Activated CD4-positive, alpha-beta T cell treated with anti-CD3 and anti-CD28 coated beads for 36 hours (primary cell): ENCODE measurements at places on chromosomes 2 and 18. TPM values are rescaled to one million over a fixed set of nuclear protein-coding genes. Genes with fewer than 3 reads are reported as not detected.

MBD5 gene
- 20.1 TPM for total RNA-seq

- DNase-seq: peak; percentile 84
Measured at GRCh38 chr2:20962939-20963557, 80.8 kb downstream of the APOB start.

PUS10 gene
- total RNA-seq: 8.9 TPM

GRCh38 chr2:95060446-95061118, 35.1 kb downstream of the MAL start:
- no peak for DNase-seq

DNA sequence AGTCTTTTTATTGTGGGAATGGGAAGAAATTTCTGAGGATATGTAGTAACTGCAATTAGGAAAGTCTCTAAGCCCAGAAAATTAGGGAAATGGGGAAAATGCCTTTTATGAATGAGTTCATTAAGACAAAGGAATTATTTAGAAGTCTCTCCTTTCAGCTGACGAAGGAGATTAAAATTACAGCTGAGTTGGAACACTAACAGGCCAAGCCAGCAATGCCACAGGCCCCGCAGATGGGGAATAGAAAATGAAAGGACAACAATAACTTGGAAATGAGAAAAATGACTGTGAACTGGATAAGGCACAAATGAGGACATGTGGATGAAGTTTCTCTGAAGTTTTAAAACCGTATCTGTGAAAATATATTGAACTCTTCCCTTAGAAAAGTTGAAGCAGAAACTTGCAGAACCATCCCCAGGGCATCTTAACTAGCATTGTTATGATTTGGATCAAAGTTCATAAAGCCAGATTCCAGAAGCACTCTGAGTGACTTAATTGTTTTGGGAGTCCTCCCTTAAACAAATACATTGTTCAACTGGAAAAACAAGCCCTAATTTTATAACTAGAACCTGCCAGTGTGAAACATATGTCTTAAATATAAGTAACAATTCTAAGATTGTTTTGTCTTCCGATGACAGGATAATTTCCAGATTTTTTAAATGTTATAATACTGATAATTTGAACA, 51.3 kb downstream of the C2orf76 start:
- DNase-seq: no peak

SPC25 gene
- total RNA-seq: 38.4 TPM

GRCh38 chr2:118810766-118811165, 36.7 kb downstream of the EN1 start:
- DNase-seq: no peak

- no peak for DNase-seq
Measured at GRCh38 chr2:119751706-119752105, 8.0 kb upstream of the PTPN4 start.

DNA sequence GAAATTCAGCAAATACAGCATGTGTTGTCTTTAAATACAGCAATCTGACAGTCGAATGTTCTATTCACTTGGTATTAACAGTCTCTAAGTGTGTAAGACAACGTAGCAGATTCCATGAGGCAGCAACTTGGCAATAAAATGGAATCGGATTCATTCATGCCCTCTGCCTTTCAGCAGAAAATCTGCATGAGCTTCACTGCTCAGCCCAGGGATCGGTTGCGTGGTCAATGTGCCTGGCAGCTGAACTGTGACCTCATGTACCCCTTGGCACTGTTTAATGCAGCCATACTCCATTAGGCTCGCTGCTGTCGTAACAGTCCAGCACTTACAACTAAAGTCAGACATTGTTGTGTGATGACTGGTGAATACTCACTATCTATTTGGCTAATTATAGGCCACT, 17.7 kb upstream of the RGPD4 start:
- no peak for DNase-seq

DNA sequence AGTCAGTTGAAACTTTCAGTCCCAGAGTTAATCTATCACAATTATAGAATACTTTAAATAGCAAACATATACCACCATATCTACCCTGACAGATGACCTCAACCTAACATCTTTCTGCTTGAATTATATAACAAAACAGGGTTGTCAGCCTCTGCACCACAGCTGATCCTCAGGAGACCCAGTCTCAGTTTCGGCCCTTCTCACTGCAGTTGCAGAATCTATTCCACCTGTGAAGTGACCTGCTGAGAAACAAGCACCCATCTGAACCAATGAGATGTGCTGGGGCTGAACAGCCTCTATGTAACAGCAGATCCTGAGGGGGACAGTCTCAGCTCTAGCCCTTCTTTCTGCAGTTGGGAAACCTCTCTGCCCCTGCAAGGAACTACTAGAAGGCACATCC, 567.6 kb downstream of the KCNJ3 start:
- no peak for DNase-seq

GRCh38 chr2:178484245-178485041, 4.2 kb downstream of the PLEKHA3 start:
- DNase-seq: no peak

GRCh38 chr2:107530046-107530445, 296.6 kb upstream of the RGPD4 start:
- DNase-seq: no peak

CDKL4 gene
- not detected for total RNA-seq

DNA sequence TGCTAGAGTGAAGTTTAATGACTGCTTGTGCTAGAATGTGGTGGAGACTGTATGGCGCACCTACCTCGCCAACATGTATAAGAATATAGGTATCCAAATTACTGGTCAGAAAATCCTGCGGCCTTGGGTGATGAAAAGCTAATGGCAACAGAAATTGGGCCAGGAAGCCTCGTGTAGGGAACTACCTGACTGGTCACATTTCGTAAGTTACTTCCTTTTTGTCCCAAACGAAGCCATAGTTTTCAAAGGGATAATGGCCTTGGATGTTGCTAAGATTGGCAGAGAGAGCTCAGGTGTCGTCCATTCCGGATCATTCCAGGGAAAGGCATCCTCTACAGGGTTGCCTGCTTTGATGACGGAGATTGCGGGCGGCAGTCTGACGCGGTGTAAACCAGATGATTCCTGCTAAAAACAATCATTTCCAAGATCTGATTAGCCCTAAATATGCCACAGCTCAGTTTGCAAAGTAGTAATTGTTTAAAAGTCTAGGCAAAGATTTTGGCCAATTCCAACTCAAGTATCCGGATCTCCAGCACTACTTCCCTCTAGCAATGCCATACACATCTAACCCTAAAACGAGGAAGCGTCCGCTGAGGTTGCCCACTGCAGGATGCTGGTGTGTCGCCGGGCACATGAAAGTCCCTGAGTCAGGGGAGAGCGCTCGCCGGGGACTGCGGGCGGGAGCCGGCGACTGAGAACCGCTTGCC, 708 bp upstream of the MALT1 start:
- DNase-seq: peak; percentile 39

DNA sequence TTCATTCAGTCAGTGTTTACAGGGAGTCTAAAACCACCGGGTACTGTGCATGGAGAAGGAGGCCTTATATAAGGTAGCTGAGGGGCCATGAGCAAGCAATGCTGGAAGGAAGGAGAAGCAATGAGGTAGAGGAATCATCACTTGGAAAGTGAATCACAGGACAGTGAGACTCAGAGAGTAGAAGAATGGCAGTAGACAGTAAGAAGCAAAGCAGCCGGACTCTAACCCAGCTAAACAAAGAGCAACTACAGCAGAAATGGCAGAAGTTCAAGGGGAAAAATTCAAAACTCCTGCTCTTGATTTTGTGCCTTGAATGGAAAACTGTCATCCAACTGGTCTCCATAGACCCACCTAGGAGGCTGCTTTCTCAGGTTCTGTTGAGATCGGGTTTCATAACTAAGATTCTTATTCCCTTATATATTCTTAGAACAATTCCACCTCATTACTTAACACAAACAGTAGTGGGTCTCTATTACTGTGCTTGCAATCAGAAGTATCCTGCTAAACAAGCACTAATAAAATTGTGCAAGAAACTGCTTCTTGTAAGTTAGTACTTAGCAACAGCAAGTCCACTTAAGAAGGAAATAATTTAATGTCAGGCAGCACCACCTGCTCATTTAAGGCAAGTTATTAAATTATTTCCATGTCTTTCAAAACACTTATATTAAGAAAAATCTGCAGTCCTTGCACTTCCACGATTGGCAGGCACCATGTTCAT, 68.0 kb downstream of the RBMS1 start:
- DNase-seq: no peak

DNA sequence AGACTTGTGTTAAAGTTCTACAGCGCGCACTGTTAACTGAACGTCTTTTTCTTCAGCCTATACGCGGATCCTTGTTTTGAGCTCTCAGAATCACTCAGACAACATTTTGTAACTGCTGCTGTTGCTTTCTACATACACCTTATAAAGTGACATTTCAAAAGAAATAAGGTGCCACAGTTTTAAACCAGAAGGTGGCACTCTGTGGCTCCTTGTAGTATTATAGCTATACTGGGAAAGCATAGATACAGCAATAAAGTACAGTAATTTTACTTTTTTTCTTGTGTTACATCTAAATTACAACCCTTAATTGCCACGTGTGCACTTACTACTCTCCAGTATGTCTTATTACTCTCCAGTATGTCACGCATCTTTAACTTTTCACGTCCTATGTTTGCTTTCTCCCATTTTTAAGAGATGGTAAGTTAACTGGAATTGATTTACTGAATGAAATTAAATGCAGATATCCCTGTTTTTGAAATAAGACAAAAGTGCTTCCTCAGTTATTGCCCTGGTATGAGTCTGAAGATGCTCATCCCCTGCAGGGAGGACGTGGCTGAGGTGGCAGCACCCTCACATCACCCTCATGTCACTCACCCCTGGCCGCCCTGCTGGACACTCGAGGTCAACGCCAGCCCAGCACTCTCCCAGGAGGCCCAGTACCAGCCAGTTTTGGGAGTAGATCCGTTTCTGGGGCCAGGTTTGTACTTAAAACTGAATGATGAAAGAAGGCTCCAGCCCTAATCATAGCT, 37.8 kb downstream of the GORASP2 start:
- DNase-seq: peak; percentile 30

DNA sequence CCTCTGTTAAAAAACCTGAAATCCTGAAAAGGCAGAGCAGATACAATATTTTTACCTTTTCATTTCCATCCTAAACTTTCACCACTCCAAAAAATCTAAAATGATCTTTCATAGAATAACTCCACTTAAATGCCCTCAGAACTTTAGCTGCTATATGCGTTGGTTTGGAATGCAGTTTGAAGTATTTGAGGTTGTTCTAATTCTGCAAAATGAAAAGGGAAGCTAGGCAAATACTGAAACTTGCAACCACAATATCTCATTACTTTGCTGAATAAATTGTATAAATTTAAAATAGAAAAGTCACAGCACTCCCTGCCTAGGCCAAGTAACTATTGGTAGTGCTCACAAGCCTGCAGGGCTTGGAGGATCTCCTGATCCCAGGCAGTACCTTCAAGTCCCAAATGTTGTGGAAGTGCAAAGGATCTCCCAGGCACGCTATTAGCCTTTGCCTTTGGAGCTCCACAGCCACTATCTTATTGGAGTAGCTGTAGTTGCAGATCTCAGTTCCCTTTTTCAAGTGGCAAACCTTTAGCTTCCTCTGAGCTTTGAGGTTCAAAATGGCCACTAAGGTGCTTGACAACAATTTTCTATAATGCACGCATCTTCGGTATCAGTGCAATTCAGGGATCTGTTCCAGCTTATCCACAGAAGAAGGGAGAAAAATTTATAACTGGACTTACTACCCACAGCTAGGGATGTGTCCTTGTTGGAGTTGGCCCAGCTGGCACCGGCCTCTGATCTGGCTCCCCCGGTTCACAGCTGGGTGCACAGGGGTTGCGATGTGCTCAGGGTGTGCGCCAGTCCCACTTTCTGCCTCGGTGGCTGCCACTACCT, 43.4 kb upstream of the ANKRD62 start:
- DNase-seq: no peak

DNA sequence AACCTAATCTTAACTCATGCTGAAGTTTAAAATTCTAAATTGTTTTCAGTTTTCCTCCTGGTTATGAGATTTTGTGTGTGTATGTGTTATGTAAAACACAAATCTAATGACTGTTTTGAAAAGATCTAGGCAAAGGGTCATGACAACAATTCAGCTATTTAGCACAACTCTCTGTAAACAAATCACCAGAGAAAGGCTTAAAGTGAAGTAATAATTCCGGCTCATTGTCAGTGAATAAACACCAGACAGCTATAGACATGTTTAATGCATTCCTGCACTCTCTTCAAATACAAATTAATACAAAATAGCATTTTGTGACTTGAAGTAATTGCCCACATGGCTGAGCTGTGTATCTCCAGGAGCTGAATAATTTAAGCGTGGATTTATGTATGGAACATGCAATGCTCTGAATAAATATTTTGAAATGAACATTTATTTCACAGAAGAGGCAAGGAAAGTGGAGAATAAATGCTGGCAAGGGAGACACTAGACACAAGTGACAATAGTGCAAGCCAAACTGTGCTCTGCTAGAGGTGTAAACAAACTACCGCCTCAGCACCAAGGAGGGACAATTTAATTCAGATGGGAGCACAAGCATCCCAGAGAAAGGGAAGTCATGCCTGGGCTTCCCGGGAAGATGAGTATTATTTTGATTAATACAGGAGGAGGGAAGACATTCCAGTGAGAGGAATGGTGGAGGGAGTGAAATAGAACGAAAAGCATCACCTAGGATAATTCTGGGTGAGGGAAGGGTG, 133.6 kb upstream of the XPO1 start:
- DNase-seq: no peak

MC4R gene
- total RNA-seq: not detected

DNA sequence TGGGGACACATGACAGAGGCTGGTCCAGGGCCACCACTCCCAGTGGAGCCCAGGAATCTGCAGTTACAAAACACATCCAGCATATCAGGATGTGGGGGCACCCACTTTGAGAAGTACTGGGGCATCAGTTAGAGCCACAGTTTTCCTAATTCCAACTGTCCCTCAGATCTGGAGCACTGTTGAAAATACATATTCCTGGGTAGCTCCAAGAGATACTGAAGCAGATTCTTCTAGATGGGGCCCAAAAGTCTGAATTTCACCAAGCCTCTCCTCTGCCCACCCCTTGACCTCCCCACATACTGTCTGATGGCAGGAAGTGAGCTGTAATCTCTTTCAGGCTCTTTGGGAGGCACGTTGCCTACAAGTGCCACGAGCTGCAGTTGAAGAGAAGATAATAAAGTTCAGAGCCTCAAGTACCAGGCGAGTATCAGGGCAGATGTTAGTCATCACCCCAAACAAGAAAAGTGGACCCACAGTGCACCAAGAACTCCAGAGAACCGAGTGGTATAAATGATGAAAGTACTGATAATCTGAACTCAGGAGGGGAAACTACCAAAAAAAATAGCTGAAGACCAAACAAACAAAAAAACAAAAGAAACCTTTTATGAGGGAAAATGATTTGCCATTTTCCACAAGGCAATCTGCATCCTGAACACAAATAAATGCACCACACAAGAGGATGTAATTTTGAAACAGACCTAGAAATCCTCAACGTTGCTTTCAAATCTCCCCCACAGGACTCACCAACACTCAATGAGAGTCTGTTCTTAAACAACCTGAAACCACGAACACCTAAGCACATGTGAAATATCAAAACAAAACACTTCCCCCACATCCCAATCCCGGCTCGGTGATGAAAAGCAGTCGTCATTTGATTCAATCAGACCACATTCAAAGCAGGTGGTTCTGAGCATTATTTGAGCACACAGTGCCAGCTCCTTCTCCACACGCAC, 98.7 kb downstream of the TCF4 start:
- DNase-seq: peak; percentile 65

GRCh38 chr2:56049233-56049845, 125.8 kb upstream of the EFEMP1 start:
- no peak for DNase-seq
